Umbilical cord (tissue), 2 donors: ENCODE measurements at places on chromosomes 1 and 21.

GRCh38 chr1:173708787-173709186 lies 6.0 kb upstream of the KLHL20 start:
- DNase-seq = no peak

GRCh38 chr1:56081173-56081572 lies 498.2 kb downstream of the PLPP3 start:
- no peak for DNase-seq

DNA sequence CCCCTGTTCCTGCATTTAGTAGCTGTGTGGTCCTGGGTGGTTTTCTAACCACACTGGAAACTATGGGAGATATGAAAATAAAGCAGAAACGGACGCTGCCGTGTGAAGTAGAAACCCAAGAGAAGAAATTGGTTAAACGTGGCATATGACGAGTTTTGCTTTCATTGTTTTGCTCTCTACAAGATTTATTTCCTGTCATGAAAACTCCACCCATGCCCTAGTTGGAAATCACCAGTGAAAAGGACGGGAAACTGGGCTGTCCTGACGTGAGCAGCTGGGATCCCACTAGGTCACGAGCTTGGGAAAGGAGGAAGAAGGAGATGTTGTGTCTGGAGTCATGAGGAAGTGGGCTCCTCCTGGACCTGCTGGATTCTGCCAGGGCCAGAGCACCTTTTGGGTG lies 120.8 kb upstream of the GADD45A start:
- no peak for DNase-seq

GRCh38 chr1:15465674-15466073 lies 9.1 kb downstream of the CELA2A start:
- DNase-seq = no peak

- no peak for DNase-seq
These were observed 9.7 kb downstream of the TLR5 start for GRCh38 chr1:223133306-223133823.

- no peak for DNase-seq
These were observed 5.3 kb upstream of the C1orf115 start for GRCh38 chr1:220684890-220685289.

DNA sequence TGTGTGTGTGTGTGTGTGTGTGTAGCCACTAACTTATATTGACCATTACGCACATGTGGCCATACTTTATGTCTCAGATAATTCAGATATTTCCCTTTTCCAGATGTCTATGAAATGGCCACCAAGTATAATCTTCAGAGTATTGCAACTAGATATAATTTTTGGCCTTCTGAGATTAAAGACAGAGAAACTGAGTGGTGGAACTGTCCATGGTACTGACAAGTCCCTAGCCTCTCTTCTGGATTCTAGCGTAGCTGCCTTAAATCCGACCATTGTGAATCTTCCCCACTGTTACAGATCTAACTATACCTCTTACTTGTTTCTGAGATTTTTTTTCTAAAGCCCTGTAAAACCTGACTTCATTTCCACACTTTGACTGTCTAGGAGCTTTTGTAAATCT lies 100.0 kb upstream of the SERTAD4 start:
- peak; percentile 27 for DNase-seq

- DNase-seq = peak; percentile 59
These were observed 62.8 kb downstream of the EDEM3 start for GRCh38 chr1:184691719-184692324.

GRCh38 chr1:55955016-55955621 lies 624.2 kb downstream of the PLPP3 start:
- DNase-seq = peak; percentile 64

DNA sequence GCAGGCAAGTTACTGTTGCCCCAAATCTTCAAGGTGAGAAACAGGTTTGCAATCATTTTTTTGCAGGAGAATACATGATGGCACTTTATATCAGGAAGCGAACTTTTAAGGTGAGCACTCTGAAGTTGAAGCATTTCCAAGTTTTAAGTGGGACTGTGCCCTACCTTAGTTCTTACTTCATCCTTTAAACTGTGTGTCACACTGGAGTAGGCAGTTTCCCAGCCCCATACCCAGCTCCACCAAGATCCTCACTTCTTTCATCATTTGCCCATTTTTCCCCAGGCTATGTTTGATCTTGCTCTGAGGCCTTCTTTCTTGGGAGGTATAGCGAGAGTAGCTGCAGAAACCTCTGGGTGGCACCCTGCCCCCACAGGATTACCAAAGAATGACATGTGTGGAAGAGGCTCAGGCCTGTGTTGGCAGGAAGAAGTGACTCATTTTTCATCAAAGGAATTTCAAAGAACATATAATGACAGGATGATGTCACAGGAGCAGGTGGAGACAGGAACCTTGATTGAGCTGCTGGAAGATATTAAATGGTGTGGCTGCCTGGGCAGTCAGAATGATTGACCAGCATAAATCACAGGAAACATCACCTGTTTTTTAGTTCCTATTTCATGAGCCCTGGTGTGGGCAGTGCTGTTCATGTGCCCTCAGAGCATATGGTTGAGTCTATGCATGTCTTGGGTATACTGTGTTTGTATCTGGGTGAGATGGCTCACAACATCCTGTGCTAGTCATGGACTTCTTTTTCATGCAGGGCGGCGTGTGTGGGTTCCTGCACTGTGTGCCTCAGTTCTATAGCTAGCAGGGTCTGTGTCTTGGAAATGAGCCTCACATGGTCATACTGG lies 20.8 kb upstream of the MACF1 start:
- peak; percentile 78 for DNase-seq

GRCh38 chr1:46667782-46668760 lies at the start of gene ATPAF1:
TSS of gene ATPAF1 (minus strand) at chr1:46668364. CDS start at chr1:46668322, 42 bp downstream.
- peak; percentile 80 for DNase-seq

GRCh38 chr1:195325181-195325580 lies 1283.1 kb downstream of the KCNT2 start:
- DNase-seq = no peak

- no peak for DNase-seq
These were observed 411.7 kb downstream of the PTPRU start for GRCh38 chr1:29648026-29648425.

DNA sequence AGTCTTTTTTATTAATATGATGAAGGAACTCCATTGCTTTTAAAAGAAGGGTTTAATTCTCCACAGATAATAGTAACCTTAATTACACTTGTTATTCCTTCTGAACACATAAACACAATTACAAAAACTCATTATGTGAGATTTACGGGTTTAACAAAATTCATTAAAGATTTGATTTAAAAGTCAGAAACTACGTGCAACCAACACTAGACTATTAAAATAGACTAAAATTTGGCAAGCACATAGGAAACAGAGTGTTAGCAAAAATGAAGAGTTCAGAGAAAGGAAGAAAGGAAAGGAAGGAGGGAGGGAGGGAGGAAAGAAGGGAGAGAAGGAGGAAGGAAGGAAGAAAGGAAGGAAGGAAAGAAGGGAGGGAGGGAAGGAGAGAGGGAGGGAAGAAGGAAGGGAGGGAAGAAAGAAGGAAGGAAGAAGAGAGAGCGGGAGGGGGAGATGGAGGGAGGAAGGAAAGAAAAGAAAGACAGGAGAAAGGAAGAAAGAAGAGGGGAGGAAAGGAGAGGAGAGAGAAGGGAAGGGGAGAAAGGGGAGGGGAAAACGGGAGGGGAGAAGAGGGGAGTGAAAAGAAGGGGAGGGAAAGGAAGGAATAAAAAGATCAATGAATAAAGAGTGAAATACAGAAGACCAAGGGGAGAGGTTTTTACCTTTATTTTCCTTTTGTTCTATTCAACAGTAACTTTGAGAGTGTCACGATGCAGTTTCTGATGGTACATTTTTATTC lies 123.4 kb upstream of the LYPLAL1 start:
- no peak for DNase-seq

DNA sequence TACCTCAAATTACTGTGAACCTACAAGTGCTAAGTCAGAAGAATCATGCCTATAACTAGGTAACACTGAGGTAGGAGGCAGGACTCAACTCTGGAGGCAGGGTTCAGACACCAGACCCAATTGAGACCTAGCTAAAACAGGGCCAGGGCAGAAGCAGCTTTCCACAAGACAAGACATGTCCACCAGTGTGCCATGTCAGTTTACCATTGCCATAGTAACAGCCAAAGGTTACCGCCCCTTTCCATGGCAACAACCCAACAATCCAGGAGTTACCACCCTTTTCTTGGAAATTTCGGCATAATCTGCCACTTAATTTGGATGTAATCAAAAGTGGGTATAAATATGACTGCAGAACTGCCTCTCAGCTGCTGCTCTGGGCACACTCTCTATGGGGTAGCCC lies 432.3 kb downstream of the DPYD start:
- DNase-seq = no peak

GRCh38 chr21:42674351-42674940 lies 21.0 kb downstream of the PDE9A start:
- peak; percentile 96 for DNase-seq

DNA sequence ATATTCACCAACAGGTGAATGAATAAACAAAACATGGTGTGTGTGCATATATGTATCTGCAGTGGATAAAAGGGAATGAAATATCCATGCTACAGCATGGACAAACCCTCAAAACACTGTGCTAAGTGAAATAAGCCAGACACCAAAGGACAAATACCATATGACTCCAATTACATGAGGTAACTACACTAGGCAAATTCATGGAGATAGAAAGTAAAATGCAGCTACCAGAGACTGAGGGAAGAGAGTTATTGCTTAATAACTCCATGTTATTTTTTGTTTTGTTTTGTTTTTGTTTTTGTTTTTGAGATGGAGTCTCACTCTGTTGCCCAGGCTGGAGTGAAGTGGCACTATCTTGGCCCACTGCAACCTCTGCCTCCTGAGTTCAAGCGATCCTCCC lies 2.4 kb downstream of the ITLN1 start:
- DNase-seq = no peak

GRCh38 chr21:46159841-46160656 lies 4.7 kb upstream of the FTCD start:
- DNase-seq = no peak

DNA sequence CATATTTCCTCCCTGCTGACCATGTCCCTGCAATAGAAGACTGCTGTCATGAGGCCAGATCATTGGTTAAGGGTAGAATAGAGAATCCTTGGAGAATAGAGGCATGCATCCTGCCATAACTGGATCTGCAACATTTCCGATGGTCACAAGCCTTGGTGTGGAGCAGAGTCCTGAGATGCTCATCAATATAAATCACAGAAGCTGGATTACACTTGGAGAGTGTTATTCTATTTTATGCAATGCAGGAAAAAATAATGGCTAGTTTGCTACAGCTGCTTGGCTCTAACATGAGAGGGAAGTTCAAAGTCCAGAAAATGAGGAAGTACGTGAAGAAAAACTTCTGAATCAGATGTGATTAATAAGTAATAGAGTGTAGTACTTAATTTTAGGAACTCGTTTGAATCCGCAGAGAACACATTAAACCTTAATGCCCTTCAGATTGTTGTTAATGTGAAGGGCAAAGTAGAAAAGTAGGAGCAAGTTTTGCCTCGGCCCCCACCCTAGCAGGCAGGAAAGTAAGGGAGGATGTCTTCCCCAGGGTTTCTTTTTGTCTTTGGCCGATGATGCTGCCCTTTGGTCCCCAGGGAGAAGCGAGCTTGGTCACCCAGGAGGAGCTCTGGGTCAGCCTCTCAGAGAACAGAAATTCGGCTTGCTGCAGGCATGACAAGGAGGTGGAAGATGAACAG lies 59.5 kb downstream of the KCNK1 start:
- no peak for DNase-seq

- peak; percentile 83 for DNase-seq
These were observed at the start of gene C1orf56 for GRCh38 chr1:151047591-151047924. TSS of gene C1orf56 (plus strand) at chr1:151047751. CDS start at chr1:151047848, 97 bp downstream.

DNA sequence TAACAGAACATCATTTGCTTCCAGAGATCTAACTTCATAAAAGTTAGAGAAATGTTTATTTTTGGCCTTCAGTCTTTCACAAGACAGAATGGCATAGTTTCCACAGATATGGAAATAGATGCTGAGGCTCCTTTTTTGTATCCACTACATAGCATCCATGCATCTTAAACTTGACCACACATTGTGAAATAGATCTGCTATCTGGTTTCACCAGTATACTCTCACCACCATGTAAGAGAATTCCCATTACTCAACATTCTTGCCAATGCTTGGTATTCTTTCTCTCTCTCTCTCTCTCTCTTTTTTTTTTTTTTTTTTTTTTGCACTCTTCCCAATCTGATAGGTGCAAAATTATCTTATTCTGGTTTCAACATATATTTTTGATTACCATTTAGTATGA lies 52.1 kb upstream of the PRMT6 start:
- DNase-seq = no peak
